ENCODE measurements at places on chromosomes 7 and 10.
A peak's percentile ranks its signal among the peaks of the same experiment; 100 is the strongest.

DNA sequence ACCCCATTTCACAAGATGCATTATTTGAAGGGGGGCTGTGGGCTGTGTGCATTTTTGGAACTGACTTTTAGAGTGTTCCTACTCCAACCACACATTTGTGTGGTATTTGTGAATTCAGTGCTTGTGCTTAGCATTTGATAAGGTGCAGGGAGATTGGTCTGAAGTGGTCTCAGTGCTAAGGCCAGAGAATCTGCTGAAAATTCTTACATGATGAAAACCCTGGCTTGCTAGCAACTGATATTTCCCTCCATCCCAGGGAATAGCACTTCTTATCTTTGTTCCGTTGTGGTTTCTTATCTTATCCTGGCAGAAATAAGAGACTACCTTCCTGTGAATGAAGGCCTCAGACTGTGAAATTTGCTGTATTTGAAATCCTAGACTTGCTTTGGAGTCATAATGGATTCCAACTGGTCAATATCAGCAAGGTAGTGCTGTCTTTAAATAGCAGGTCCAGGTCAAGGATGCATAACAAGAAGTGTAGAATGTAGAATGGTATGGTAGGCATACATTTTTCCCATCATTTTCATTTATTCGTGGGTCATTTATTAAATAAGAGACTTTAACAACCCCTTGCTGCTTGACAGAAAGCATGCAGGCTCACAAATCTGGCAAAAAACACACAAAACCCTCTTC, 986.9 kb downstream of the REEP3 start:
- no peak for DNase-seq

- DNase-seq = peak; percentile 38
Measured at GRCh38 chr7:100372256-100372655, 1.0 kb upstream of the PILRA start.

GRCh38 chr7:102205915-102206314, 80.8 kb upstream of the SH2B2 start:
- DNase-seq = no peak

DNA sequence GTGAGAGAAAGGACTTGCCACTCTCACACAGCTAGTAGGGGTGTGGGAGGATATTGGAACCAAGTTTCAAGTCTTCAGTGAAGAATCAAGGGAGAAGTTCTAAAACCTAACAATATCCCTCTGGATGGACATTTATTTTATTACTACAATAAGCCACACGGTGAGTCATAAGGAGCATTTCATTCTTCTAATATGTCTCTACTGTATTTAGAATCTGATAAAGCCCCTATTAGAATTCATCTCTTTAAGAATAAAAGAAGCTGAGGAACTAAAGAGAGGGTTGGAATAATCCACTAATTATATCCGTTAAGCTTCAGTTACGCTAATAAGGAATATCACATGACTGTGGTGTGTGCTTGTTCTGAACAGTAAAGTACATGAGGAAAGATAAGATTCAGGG, 40.9 kb upstream of the ATRNL1 start:
- DNase-seq = no peak

- no peak for DNase-seq
Measured at GRCh38 chr7:130426564-130426963, 14.3 kb downstream of the CEP41 start.

GRCh38 chr10:4390219-4390618, 435.8 kb upstream of the AKR1E2 start:
- DNase-seq = no peak

GRCh38 chr7:141003172-141004065, 11.3 kb downstream of the MRPS33 start:
- DNase-seq = no peak

DNA sequence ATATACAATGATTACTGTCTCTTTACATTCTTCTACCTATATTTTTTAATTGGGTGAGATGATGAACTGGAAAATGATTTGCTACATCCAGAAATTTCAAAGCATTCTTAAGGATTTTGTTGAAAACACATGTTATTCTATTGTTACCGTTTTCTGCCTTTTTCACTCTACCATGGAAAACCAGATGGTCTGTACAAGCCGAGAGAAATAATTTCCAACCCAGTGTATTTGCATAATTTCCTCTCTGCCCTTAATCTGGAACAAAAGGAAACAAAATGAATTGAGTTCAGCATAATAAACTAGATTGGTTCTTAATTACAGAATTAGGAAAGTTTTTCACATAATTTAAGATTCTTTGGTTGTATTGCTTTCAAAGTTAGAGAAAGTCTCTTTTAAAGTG, 211.2 kb downstream of the CACNB2 start:
- DNase-seq = no peak

DNA sequence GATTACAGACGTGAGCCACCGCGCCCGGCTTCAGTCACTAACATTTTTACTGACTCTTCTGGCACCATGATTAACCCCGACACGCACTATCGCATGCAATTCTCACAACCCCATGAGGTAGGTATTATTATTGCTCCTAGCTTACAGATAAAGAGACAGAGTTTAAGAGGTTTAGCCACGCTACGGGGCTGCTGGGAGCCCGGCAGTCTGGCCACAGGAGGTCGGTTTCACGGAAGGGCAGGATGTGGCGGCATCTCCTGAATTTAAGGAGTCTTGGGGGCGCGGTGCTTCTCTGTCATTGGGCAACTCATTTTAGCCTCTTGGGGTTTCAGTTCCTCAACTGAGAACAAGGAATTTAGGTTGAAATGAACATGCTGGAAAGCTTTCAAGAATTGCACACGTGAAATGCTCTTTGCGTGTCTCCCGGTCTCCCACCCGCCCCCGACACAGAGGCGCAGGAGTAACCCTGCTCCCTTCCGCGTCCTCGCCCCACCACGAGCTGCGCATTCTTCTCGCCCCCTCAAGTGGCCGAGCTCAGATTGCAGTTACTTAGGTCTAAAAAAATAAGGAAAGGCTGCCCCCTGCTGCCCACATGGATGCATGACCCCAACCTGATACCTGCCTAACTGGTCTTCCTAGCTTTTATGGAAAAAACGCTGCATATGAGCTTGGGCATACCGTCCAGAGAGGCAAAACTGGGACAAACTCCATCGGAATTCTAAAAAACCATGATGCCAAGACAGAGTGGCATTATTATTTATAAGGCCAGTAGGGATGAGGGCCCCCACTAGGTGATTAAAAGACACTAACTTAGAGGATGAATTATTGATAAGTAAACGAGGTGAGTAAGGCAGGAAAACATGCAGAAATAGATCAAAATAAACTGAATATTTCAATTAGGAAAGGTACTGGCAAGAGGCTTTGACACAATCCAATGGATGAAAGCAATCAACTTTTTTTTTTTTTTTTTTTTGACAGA, 12.4 kb downstream of the PRSS2 start:
- peak; percentile 79 for DNase-seq

GRCh38 chr10:101272229-101272868, 43.1 kb upstream of the LBX1 start:
- peak; percentile 76 for DNase-seq

- no peak for DNase-seq
Measured at GRCh38 chr10:132964231-132964630, 21.9 kb upstream of the CFAP46 start.

All from activated CD4-positive, alpha-beta T cell treated with anti-CD3 and anti-CD28 coated beads, Interleukin-2, Interleukin-6, amounts not matched to agents 100 ng/mL and 50 ng/mL, durations not matched to agents 16 hours and 8 hours (primary cell).